ENCODE measurements at places on chromosomes 2 and 18.

GRCh38 chr18:7735626-7736175, 168.6 kb downstream of the PTPRM start:
- DNase-seq = no peak

GRCh38 chr2:110655701-110656100, 22.2 kb downstream of the BUB1 start:
- no peak for DNase-seq

DNA sequence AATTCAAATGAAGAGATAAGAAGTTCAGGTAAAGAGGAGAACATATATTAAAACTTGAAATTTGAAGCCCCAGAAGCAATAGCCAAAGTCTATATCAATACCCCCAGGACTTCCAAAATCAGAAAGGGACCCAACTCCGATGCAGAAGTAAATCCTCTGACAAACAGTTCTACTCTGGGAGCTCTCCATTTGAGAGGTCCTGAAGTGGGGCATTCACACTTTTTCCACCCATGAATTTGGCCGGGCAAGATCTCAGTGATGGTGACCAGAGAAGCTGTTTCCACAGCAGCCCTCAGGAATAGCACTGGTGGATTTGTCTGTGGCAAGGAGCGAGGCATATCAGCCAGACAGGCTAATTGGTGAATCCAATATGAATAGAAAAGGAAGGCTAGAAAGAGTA, 313.6 kb upstream of the MC4R start:
- DNase-seq = no peak

GRCh38 chr2:6645672-6646071, 220.0 kb downstream of the CMPK2 start:
- no peak for DNase-seq

- no peak for DNase-seq
Observed at GRCh38 chr2:226756131-226756530, 43.5 kb downstream of the IRS1 start.

DNA sequence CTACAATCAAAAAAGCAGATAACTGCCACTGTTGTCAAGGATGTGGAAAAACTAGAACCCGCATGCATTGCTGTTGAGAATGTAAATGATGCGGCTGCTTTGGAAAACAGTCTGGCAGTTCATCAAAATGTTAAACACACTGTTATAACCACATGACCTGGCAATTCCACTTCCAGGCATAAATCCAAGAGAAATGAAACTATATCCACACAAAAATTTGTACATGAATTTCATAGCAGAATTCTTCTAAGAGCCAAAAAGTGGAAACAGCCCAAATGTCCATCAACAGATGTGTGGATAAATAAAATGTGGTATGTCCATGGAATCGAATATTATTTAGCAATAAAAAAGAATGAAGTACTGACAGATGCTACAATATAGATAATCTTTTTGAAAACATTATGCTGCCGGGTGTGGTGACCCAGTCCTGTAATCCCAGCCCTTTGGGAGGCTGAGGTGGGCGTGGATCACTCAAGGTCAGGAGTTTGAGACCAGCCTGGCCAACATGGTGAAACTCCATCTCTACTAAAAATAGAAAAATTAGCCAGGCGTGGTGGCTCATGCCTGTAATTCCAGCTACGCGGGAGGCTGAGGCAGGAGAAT, 32.0 kb downstream of the ERCC3 start:
- DNase-seq = no peak

DNA sequence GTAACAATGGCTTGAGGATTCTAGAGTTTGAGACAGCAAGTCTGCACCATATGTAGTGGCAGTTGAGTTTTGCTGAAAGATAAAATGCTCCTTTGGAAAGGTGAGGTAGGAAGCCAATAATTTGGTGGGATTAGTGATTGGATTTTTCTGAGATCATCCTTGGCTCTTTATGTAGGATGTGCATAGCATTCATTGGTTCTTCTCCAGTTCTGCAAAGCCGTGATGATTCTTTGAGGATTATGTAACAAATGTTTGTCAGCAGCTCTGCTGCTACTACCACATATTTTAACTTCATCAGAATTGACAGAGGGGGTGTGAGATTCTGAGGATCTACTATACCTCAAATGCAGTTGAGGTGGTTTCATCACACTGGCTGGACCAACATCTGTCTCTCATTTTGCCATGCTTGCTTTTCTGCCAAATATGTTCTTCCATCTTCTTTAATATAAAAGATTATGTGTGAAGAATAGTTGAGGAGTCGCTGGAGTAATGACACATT, 188.9 kb upstream of the RASGRP3 start:
- DNase-seq = no peak

- DNase-seq = no peak
Observed at GRCh38 chr2:227782804-227783203, 30.8 kb upstream of the CCL20 start.

DNA sequence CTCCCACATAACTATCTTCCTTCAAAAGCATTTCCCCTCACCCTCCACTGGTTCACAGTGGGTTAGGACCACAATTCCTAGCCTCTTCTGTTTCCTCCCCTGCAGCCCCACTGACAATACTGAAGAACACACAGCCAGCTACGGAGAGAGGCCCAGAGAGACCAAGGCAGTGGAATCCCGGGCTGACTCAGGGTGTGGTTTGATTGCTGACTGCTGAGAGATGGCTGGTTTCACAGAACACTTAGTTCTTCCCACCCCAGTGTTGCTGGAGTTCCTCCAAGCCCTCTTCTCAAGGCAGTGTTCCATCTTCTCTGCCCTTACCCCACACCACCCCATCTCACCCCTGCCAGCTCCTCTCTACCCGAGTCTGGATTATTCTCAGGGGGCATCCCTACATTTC, 43.3 kb upstream of the ZFP36L2 start:
- DNase-seq = no peak

DNA sequence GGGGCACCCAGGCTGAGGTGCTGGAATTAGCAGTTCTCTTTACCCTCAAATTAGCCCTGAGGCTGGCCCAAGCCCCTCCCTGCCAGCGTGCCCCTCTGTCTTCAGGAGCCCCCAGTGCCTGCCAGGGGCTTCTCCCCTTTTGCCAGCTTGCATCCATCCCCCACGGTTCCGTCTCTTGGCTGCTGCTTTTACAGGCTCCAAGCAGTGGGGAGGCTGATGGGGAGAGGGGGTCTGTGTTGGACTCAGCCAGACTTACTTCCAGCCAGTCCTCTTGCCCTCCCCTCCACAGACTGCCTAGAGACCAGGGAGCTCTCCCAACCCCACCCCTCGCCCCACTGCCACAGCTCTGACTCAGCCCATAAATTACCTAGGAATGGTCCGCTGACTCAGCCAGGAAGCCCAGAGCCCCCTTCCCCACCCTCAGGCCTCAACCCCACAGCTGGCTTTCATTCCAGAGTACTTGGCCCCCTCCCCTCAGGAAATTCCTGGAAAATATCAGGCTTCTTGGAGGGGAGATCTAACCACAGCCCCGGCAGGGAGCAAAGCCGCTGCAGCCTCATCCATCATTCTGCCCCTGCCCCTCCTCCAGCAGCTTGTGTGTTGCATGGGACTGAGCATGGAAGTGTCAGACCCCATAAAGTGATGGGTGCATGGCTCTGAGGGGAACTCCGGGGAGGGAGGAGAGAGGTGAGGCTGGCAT, 184.6 kb downstream of the ZFP36L2 start:
- no peak for DNase-seq

- DNase-seq = peak; percentile 28
Observed at GRCh38 chr2:218962859-218963492, 3.5 kb downstream of the CDK5R2 start.

DNA sequence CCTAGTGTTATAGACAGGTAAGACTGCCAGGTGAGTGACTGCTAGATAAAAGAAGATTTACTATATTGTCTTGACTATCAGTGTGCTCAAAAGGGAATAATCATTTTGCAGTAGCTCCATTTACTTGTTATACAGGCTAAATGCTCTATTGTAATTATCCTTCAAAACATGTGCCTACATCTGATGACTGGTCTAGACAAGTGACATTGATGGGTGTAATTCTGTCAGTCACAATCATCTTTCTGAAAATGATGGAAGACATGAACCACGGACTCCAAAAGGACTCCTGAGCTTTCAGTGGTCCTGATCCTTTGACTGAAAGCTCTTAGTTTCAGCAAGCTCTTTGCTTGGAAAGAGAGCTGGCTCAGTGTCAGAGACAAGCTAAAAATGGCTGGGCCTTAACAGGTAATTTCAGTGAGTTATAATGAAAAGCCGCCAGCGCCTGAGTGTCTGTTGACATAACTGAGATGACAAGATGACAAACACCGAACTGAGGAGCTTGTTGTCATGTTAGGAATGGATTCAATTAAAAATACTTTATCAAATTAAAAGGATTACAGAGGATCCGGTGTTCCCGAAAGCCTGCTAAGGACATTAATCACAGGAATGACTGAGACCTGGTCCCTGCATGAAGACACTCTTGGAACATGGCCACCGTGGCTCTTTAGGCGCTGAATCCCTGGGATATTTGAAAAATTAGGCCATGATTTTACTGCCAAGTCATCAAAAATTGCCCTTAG, 141.7 kb downstream of the CMPK2 start:
- no peak for DNase-seq

DNA sequence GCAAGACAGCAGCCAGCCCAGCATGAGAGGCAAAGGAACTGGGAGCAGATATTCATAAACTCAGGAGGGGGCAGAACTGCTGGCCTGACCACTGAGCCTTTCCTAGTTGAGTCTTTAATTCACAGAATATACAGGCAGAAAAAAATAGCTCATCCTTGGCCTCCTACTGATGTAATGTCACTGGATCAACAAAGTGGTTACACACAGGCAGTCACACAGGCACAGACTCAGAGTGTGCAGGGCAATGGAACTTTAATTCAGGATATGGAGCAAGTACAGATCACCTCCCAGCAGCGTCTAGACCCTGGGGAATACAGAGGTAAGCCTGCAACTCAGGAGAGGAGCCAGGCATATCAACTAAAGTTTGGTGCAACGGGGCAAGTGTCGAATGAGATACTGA, 75.4 kb downstream of the TNP1 start:
- DNase-seq = no peak

- no peak for DNase-seq
Observed at GRCh38 chr2:20187331-20187730, 37.6 kb downstream of the SDC1 start.

GRCh38 chr18:73509460-73509859, 638.2 kb downstream of the FBXO15 start:
- no peak for DNase-seq

DNA sequence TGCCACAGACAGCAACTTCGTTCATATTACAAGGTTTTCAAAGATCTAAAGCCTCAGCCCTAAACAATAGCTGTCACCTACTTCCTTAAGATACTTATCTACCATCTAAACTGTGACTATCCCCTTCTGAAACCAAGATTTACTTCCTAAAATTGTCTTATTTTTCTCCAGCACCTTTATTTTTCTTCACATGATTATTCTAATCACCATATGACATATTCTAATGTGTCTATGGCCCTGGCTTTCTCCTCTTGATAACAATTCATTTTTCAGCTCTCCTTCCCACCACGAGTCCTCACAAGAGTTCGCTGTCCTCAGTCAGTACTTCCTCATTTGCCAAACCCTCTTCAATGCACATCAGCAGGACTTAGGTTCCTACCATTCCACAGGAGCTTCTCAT, 53.9 kb downstream of the RTTN start:
- no peak for DNase-seq

DNA sequence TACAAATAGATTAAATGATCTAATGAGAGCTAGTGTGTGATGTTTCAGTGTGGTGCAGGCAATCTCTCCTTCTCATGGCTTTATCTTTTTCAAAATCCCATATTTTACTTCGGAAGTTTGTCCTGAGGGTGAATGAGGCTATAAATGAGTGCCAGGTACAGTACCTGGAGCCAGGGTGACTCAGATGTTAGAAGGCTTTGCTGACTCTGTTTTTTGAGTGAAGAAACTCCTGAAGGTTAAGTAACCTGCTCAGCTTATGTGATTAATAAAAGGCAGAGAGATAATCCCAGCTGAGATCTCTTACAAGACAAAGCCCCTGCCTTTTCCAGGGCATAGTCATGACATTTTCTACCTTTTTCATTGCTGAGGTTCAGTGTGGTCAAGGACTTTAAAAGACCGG, 52.6 kb downstream of the MGAT5 start:
- no peak for DNase-seq

DNA sequence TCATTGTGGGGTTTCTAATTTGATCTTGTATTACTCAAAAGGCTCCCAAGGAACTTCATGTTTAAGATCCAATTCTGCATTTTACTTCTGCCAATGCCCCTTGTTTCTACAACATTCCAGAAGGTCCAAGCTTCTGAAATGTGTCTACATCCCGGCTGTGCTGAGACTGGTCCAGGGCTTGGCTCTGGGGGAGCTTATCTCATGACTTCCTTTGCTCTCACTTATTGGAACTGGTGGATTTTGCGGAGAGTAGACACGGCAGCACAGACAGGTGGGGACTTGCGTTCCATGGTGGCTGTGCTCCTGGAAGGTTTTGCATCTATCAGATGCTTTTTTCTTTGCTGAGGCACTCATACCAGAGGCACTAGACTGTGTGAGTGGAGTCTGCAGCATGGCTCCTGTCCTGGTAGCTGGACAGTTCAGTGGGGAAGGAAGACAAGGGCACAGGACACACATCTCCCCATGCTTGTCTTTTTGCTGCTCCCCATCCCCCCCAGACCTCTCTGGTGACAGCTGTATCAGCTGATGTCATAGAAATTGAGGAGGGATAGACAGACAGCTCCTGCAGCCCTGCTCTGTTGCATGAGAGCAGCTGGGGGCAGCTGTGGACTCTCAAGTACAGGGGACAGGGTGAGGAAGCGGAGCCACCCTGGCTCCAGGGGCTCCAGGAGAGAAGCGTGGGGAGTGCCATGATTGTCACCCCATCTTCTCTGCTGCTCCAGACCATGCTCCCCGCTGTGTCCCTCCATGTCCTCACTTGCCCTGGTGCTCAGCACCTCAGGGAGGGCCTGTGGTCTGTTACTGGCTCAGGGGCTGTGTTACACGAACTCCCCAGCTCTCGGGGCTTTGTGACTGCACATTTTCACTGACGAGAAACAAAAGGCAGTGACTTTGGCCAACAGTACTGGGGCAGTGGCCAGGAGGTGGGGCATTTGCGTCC, 46.0 kb downstream of the ACAA2 start:
- no peak for DNase-seq

DNA sequence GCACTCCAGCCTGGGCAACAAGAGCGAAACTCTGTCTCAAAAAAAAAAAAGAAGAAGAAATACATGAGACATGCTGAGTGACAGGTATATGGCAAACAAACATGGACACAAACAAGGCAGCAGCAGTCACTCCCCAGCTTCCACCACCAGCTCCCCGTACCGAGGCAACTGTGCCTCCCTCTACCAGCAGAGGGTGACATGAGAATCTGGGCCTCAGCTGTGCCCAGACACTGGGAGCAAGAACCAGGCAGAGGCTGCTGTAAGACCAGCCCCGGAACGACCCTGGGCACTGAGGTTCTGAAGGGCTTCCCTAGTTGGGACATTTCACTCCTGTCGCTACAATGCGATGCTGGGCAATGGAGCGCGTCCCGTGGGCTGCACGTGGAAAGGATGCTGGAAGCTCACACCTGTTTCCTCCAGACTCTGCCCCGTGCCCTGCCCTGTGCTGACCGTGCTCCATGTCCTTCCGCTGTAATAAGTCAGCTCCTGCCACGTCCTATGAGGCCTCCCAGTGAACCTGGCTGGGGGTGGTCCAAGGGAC, 37.1 kb downstream of the BOK start:
- DNase-seq = no peak

- DNase-seq = no peak
Observed at GRCh38 chr2:160224060-160224459, 24.0 kb upstream of the ITGB6 start.
